ENCODE measurements at places on chromosomes 3 and 15.

GRCh38 chr3:149186219-149186618 is 35.4 kb downstream of the CP start:
- no peak for DNase-seq

DNA sequence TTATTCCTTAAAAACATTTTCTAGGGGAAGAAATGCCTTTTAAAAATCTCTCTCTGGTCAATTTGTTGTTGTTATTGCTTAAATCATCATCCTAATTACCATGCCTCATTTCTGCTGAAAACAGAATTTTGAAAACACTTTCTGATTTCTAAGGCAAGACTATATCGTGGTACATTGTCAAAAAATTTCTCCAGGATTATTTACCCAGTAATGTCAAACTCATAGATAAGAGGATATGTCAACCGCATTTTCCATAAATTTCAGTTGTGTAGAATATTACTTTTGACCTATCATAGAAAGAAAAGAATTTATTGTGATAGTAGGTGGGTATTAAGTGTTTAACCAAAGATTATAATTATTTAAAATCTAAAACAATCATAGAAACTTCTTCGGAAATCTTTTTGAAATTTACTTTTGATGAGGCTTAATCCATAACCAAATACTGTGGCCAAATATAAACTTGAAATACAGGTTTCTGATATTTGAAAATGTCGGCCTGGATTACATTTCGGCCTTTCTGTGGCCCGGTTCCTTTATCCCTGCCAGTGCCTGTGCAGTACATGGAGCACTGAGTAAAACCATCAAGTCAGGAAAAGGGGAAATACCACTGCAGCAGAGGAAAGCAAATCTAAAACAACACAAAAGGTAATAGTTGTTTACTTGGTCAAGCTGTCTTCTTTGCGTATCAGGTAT is 173.4 kb downstream of the MYRIP start:
- DNase-seq, result no peak

GRCh38 chr3:81045976-81046375 is 715.5 kb downstream of the GBE1 start:
- DNase-seq, result no peak

DNA sequence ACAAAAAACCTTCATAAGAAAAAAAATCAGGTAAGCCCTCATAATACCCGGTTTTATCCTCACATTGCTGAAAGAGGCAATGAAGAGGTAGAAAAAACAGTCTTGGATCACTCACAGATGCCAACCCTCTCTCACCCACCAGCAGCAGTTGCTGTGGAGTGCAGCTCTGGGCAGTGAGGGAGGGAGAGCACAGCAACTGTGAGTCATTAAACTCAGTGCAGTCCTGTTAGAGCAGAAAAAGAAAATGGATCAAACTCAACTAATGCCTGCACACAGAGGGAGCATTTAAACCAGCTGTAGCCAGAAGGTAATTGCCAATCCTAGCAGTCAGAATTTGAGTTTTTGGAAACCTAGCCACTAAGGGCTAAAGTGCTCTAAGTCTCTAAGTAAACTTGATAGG is 1050.6 kb upstream of the ALCAM start:
- DNase-seq, result no peak

DNA sequence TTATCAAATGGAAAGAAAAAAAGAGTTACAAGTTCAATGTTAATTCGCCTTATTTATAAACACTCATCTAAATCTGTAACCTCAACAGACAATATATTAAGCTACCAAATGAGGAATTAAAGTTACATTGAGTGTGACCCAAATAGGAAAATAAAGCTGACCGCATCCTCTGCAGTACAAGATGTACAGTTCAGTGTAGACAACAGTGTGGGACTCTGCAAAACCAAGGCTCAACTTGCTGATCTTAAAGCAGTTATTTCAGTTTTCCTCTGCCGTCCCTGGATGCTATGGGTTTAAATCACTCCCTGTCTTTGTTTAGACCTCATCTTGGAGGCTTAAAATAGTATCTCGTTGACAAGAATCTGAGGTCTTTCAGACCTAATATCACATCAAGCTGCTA is 458.8 kb downstream of the MECOM start:
- DNase-seq, result no peak

GRCh38 chr3:24166515-24166914 is 221.4 kb downstream of the NR1D2 start:
- DNase-seq, result no peak

DNA sequence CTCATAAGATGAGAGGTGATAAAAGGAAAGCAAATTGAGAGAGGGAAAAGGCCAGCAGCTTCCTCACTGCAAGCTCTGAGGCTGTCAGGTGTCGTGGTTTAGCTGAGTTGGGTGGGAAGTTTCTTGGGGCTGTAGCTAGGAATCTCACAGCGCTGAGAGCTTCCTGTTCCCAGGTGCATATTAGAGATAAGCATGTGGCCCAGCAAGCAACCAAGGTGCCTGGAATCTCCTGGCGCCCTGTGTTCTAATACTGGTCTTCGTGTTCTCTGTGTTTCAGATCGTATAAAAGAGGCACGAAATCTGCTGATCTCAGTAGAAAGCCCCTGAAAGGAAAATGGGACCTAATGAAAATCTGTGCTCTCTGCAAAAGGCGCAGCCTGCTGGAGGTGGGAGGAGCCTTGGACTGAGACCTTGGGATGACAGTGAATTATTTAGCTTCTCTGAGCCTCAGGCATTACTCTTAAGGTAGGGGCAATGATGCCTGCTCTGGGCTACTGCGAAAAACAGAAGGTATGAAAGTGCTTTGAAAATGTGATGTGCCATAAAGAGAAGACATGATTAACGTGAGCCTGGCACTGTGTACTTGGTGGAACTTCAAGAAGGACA is 499.9 kb downstream of the TBL1XR1 start:
- DNase-seq, result no peak

- no peak for DNase-seq
These were observed 84.5 kb upstream of the GALNT15 start for GRCh38 chr3:16090024-16090423.

DNA sequence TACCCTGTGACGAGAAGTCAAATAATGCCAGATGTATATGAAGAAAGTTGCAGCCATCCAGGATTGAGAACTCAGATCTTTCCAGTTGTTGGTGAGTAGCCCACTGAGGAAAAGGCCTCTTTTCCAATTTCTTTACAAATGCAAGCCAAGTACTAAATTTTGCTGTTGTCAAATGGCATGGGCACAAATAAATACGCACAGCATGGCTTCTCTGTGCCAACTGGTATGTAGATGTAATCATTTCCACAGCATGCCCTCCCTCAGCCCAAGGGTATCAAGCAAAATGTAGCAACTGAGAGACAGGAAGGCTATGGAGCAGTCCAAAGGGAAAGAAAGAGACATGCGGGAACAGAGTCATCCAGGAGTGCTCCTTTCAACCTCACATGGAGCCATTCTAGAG is 105.4 kb downstream of the FGF12 start:
- DNase-seq, result no peak

GRCh38 chr15:97902140-97902780 is 58.2 kb upstream of the ARRDC4 start:
- no peak for DNase-seq

GRCh38 chr15:98706986-98707385 is 58.6 kb downstream of the IGF1R start:
- DNase-seq, result no peak

GRCh38 chr15:78993931-78994530 is 49.2 kb upstream of the CTSH start:
- DNase-seq, result no peak

GRCh38 chr3:184846496-184846895 is 34.5 kb downstream of the VPS8 start:
- no peak for DNase-seq

- no peak for DNase-seq
These were observed 46.2 kb downstream of the COL8A1 start for GRCh38 chr3:99684644-99685043.

- DNase-seq, result no peak
These were observed 51.5 kb downstream of the ZMAT3 start for GRCh38 chr3:179020112-179020511.

DNA sequence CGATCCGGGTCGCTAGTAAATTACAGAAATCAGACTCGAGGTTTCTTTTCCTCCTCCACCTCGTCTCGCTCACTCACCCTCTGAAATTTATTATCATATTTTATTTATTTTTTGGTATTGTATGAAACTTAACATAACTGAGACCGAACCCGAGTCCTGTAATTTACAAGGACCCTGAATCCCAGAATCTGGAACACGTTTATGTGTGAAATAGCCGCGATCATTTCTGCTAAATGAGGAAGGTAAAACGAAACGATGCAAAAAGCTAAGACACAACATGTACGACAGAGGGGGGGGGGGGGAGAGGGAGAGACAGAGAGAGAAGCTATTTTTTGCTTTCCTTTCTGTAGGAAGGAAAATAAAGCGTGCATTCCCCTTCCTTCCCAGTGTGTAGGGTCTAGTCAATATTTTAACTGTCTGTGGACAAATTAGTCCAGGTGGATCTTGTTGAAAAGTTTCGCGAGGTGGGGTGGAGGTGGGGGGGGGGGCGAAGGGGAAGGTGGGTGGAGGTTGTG is 1.6 kb downstream of the BBX start:
- DNase-seq, result no peak

DNA sequence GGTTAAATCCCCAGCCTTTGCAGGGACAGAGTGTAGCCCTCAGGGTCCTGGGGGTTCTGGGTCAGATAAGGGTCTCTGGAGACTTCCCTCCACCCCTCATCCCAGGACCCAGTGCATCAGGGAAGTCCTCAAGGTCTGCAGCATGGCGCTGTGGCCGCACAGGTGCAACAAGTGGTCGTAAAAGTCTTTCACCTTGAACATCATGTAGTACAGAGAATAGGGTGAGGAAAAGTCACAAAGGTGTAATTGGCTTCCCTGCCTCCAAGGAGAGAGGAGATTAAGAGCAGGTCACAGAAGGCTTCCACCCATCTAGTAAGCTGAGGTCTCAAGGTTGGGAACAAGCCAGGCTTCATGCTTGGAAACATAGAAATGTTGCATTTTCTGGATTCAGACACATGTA is 29.2 kb upstream of the PLA2G4D start:
- no peak for DNase-seq

- DNase-seq, result no peak
These were observed 84.8 kb upstream of the MLF1 start for GRCh38 chr3:158486200-158486599.

DNA sequence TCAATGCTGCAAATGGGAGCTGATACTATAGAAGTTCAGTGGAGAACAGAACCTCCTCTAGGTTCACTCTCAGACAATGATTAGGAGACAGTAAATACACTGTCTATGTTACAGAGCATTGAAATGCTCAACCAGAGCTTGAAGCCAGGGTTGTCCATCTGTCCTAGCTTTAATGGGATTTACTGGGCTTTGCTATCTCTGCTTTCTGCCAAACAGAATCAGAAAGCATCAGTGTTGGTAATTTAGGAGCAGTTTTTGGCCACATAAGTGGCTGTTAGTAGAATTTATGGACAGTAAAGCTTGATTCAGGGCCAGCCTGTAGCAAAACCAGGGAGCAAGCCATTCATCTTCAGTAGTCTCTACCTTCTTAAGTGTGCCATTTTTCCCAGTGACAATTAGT is 396.3 kb downstream of the LSAMP start:
- DNase-seq, result no peak

GRCh38 chr15:74831813-74832495 is 5.5 kb downstream of the CPLX3 start:
- no peak for DNase-seq

DNA sequence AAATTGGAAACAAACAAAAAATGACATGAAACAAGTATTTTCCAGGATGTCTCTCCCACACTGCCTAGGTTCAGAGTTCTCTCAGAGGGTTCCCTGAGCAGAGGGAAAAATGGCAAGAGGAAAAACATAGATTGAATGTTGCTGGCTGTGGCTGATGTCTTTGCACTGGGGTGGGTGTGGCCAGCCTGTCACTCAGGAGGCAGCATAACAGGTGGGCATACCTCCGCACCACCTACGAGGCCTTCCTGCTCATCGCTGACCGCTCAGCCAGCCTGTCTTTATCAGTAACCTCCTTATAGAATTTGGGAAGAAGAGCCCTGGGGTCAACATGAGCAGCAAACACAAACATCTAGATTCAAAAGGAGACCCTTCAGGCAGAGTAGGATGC is 216.6 kb upstream of the UMPS start:
- no peak for DNase-seq

DNA sequence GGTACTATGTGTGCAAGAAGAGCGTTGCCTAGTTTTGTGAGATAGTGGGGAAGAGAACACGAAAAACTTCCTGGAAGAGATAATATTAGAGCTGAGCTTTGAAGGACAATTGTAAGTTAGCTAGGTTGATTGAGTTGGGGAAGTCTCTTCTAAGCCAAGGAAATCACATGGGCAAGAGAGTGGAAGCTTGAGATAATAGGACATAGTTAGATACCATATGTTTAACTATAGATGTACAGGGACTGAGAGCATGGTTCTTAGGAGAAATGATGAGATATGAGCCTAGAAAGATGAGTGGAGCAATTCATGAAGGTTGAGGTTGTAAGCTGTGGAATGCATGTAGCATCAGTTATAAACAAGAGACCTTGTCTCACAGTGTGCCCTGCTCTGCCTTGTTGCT is 30.1 kb upstream of the AQP9 start:
- DNase-seq, result no peak

- DNase-seq, result no peak
These were observed 5.9 kb upstream of the ITPKA start for GRCh38 chr15:41487802-41488201.

- no peak for DNase-seq
These were observed 14.8 kb downstream of the NT5DC2 start for GRCh38 chr3:52518723-52519444.

DNA sequence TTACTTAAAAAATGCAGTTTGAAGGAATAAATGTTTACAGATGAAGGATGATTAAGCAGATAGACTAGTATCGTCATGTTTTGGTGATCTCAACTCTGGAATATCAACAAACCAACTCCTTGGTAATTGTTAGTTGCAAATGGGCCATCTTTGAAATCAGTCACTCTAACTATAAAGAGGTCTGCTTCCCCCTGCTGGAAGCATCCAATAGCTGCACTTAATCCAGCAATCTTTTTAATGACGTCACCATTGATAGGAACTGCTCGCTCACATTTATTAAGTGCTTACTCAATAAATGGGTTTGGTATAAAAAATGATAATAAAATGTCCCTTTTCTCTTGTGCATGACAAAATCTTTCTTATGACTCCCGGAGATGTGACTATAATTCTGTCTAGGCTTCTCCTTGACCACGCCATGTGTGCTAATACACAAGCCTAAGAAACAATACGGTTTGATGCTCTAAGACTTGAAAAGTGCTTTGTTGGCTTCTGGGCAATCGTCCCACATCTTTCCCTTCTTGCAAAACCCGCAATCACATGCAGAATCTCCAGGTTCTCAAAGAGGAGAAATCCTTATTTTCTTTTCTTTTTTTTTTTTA is 227.6 kb upstream of the POU1F1 start:
- peak; percentile 21 for DNase-seq

GRCh38 chr3:142053835-142054234 is 95.5 kb downstream of the TFDP2 start:
- DNase-seq, result no peak

- no peak for DNase-seq
These were observed 45.2 kb upstream of the BDH1 start for GRCh38 chr3:197600796-197601565.

Data from GDM1 (cell line).